Cardiac fibroblast (primary cell): ENCODE measurements at places on chromosomes 16 and 17.

DNA sequence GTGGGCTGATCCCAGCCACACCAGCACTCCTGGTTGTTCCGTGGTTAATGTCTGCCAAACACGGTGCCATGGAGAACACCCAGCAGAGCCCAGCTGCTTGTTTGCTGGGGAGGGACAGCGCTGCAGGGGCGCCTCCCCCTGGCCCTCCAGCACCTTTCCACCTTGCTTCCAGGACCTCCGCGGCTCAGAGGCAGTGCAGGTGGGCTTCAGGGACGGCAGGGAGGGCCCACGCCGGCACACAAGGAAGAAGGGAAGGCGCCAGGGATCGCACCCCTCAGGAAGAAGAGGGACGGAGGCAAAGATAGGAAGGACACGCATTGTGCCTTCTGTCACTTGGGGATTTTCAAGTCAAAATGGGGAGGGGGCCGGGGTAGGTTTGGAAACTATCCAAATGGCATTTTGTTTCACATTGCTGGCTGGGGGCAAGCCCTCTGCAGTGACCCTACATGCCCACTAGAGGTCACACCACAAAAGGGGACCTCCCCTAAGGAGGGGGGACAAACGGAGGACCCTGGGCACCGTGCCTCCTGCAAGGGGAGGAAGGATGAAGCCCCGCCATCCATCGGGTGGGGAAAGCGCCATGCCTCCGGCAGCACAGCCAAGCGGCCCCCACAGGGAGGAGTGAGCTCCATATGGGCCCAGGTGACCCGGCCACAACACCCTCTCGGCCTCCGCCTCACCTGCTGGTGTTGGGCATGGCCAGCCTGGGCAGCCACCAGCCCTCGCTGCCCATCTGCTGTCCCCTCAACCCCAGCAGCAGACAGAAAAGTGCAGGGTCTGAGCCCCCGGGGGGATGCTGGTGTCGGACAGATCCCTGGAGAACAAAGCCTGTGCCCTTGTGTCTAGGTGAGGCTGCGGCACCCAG, 7.5 kb upstream of the C16orf95 start:
- peak; percentile 37 for DNase-seq

- DNase-seq, result peak; percentile 99
These were observed at the start of gene MNT for GRCh38 chr17:2400877-2401425. Gene MNT (minus strand): TSS chr17:2401060. CDS start chr17:2400712, 348 bp downstream.

- DNase-seq, result no peak
These were observed 313.6 kb downstream of the HS3ST4 start for GRCh38 chr16:26005336-26005735.

DNA sequence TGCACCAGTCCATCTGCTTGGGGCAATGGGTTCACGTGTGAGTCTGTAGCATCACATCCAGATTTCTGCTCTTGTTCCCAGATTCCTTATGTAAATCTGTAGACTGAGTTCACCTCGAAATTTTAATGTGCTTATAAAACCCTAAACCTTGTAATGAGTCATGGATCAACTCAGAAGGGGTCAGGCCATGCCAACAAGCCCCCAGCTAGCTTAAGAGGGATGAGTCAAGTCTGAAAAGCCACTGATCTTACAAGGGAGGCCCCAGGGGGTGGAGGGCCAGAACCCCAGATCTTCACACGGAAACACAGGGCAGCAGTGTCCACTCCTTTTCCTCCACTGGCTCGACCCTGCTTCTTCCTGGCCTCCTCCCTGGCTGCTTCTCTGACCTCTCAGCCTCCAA, 399.1 kb upstream of the CDH5 start:
- DNase-seq, result no peak

DNA sequence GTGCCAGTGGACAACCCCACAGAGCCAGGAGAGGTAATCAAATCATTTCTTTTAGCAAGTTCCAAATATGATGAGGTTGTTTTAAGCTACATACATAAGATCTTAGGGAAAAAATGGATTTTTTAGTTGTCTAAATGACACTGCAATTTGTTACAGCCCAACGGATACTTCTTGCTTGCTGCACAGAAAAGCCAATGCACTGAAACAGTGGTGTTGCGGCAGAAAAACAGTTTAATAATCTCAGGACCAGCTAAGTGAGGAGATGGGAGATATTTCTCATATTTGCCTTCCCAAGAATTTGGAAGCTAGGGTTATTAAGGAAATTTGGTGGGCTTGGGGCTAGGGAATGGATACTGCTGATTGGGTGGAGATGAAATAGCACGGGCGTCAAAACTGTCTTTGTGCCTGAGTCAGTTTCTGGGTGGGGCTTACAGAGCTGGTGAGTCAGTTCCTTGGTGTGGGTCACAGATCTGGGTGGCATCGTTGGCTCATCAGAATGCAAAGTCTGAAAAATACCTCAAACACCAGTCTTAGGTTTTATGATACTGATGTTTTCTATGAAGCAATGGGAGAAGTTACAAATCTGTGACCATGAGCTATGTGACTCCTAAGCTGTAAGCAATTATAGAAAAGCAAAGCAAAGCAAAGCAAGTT, 255.4 kb downstream of the IRX3 start:
- peak; percentile 71 for DNase-seq

DNA sequence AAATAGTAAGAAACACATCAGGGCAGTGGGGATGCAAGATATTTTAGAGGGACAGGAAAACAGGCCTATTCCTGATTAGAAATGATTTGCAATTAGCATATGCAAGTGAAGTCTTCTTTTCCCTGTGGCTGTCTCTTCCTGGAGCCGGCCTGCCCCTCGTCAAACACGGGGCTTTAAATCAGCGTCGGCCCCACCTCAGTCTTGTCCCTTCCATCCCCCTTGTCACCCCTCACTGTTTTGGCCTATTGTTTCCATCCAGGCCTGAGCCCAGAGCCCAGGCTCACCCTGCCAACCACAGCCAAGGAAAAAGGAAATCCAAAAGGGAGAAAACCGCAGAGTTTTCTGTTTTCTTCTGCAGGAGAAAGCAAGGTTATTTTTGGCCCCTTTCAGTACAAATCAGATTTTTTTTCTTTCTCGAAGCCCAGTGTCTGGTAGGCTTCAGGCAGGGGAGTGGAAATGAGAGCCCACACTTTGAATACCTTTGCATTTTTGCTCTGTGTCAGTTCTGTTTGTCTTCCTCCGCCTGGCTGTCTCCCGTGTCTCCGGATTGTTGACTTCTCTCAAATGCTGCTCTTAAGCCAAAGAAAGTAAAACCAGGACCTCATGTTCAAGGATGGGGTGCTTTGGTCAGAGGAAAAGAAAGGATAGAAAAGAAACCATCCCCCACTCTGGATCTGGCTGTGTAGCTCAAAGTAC, 399.9 kb upstream of the CDH11 start:
- no peak for DNase-seq

DNA sequence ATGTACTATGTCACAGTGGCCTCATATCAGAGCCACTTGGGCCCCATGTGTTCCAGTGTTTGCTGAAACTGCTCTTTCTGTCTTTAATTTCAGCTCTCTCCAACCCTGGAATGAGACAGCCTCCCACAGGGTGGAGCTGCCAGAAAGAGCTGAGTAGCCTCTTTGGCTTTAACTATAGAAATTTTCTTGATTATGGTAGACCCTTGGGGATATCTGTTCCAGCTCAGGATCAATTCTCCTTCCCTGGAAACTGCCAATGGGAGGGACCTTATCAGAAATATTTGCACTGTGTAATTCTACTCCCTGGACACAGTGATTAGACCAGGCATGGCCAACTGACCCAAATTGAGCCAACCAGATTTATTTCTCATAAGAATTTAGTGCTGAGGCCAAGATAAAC, 39.0 kb upstream of the KDM8 start:
- no peak for DNase-seq

GRCh38 chr16:84822990-84823389, 3.2 kb downstream of the CRISPLD2 start:
- no peak for DNase-seq

DNA sequence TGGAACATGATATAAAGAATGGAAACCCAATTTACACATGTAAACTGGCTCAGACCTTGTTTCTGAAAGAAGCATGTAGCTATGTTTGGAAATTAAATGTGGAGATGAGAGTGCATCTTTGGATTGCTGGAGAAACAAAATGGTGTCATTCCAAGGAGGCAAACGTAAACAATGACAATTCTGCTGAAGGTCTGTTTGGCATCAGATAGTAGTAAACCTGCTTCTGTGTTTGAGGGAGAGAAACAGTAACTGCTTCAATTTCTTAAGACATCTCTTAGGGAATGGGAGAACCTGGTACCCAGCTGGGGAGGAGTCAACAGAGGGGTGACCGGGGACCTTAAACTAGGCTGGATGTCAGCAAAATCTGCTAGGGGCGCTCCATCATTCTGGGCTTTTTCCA, 23.5 kb downstream of the GPRC5B start:
- DNase-seq, result no peak

DNA sequence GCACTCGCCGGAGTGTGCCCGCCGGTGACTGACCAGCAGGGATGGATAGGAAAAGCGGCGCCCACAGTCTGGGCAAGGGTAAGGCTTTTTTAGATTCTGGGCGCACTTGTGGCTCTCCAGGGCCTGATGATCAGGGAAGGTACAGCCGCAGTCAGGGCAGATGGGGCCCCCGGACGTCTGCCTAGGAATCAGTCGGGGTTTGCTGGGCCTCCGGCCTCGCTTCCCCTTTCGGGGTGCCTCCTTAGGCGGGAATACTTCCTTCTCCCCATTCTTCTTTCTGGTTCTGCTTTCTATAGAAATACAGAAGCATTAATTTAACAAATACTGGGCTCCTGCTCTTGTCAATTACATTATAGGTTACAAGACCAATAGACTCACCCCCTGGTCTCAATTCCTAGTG, 5.0 kb downstream of the ZNF689 start:
- no peak for DNase-seq

GRCh38 chr17:34741967-34742366, 162.6 kb downstream of the TMEM132E start:
- no peak for DNase-seq

- no peak for DNase-seq
These were observed 16.4 kb downstream of the FAM20A start for GRCh38 chr17:68584581-68585303.

- DNase-seq, result no peak
These were observed 161.0 kb upstream of the NLRP1 start for GRCh38 chr17:5745111-5745813.

- DNase-seq, result no peak
These were observed 27.9 kb downstream of the RPRML start for GRCh38 chr17:46950997-46951621.

- DNase-seq, result no peak
These were observed 2.8 kb upstream of the APPBP2 start for GRCh38 chr17:60528828-60529227.

DNA sequence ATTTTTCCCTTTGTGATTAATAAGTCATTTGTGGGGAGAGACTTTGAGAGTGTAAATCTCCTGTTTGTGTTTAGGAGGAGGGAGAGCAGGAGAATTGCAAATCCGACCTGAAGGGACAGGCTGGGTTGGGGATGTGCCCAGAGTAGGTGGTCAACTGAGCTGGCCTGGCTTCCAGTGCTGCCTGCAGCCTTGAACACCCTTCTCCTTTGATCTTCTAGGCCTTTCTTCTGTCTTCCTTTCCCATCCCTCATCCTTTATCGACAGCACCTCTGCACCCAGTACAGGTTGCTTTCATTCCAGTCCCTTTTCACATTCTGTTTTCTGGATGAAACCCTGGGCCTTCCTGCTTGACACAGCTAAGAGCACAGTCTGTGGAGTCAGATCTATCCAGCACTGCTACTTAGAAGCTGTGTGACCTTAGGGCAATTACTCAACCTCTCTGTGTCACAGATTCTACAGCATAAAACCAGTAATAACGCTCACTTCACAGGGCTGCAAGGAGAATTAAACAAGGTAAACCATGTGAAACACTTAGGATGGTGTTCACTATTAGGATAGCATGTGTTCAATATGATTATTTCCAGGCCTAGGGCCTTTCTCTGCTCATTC, 1.0 kb upstream of the CSNK2A2 start:
- DNase-seq, result no peak

- peak; percentile 91 for DNase-seq
These were observed 32.5 kb downstream of the ABCC12 start for GRCh38 chr16:48123104-48123788.

DNA sequence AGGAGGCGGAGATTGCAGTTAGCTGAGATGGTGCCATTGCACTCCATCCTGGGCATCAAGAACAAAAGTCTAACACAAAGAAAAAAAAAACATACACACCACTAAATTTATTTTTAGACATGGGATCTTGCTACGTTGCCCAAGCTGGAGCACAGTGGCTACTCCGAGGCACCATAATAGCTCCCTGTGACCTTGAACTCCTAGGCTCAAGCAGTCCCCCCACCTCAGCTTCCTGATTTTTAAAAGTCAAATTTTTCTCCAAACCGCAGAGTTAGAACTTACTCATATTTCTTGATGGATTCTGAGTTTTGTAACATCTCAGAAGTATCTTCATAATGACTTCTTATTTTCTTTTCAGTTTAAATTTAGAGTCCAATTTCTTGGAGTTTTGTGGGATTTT, 3.4 kb downstream of the CMTM4 start:
- DNase-seq, result no peak

DNA sequence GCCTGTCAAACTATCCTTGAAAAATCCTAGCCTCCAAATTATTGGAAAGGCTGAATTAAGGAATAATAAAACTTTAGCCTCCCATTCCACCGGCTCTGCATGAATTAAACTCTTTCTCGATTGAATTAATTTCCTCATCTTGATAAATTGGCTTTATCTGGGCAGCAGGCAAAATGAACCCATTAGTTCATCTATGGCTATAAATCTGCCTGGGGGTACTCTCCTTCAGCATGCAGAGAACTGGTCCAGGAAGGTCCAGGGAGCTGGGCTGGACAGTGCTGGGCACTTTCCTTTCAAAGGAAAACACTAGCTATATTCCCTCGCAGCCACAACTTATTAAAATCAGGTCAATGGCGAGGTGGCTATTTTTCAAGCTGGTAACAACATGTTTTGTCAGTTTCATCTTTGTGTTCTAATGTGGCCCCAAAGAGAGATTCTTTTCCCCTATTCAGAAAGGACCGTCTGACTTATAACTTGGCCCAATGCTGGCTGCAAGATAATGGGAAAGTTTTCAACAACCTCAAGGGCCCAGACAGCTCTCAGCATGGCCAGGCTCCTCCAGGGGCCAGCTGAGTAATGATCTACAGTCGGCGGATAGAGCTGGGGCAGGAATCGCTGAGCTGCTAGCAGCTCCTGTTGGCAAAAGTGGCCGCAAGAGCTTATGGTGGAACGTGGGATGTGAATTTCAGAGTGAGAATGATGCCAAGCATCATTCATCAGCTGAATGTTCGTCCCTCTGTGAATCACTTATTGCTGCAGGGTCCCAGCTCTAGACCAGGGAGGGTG, 326.9 kb downstream of the SLC39A11 start:
- DNase-seq, result no peak

- DNase-seq, result peak; percentile 22
These were observed 15.8 kb downstream of the CLEC10A start for GRCh38 chr17:7064261-7064660.

DNA sequence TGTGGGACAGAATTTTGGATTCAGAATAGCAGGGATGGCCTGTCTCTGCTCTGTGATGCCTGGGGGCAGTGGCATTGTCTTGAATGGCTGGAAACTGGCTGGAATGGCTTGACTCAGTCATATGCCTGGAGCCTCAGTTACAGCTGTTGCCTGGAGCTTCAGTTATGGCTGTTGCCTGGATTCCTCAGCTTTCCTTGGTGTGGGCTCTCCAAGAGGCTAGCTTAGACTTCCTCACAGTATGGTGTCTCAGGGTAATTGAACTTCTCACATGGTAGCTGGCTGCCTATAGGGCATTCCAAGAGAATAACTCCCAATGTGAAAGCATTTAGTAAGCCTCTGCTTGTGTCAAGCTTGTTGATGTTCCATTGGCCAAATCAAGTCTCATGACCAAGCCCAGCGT, 21.1 kb downstream of the KRT23 start:
- no peak for DNase-seq
